ENCODE measurements at places on chromosomes 7 and 10. TPM values are rescaled to one million over a fixed set of nuclear protein-coding genes. Genes with fewer than 3 reads are reported as not detected.

The NPSR1 gene
- total RNA-seq: not detected

The MAGI2 gene
- 0.26 TPM for total RNA-seq

The SPDYE8 gene
- total RNA-seq: not detected

The IL2RA gene
- total RNA-seq: not detected

The RAPGEF5 gene
- total RNA-seq: 171 TPM

The ACHE gene
- total RNA-seq: 1.2 TPM

The TMEM209 gene
- total RNA-seq: 5.7 TPM

The CUEDC2 gene
- 30.6 TPM for total RNA-seq

The NPFFR1 gene
- total RNA-seq: not detected

The OR2A1 gene
- under 0.01 TPM for total RNA-seq

The CCAR1 gene
- 20.7 TPM for total RNA-seq

The RBM20 gene
- 1.5 TPM for total RNA-seq

The CCDC172 gene
- not detected for total RNA-seq

The TEX36 gene
- total RNA-seq: not detected

The PSD gene
- total RNA-seq: 0.26 TPM

The ZNF804B gene
- not detected for total RNA-seq

The TRIM74 gene
- total RNA-seq: not detected

The RPEL1 gene
- total RNA-seq: 0.13 TPM

The CAMK1D gene
- 0.64 TPM for total RNA-seq

The PRKCQ gene
- 0.39 TPM for total RNA-seq

The FAM25C gene
- total RNA-seq: not detected

The ABLIM1 gene
- 50.2 TPM for total RNA-seq

The ABCA13 gene
- total RNA-seq: not detected

The KCNH2 gene
- 0.13 TPM for total RNA-seq

The MEOX2 gene
- 2.1 TPM for total RNA-seq

The MYO3A gene
- total RNA-seq: not detected

The CDH23 gene
- under 0.01 TPM for total RNA-seq

The MBL2 gene
- total RNA-seq: not detected

The NANOS1 gene
- total RNA-seq: 0.76 TPM

The VSIR gene
- total RNA-seq: 12.2 TPM

The NUDT13 gene
- total RNA-seq: 1.3 TPM

The DYNC1I1 gene
- total RNA-seq: 14.0 TPM

The PDE6C gene
- not detected for total RNA-seq

The VPS37D gene
- 3.8 TPM for total RNA-seq

The AKR1C8 gene
- not detected for total RNA-seq

The ATOH7 gene
- not detected for total RNA-seq
